ENCODE measurements at places on chromosomes 6 and 20. TPM values are rescaled to one million over a fixed set of nuclear protein-coding genes. Genes with fewer than 3 reads are reported as not detected.

DNA sequence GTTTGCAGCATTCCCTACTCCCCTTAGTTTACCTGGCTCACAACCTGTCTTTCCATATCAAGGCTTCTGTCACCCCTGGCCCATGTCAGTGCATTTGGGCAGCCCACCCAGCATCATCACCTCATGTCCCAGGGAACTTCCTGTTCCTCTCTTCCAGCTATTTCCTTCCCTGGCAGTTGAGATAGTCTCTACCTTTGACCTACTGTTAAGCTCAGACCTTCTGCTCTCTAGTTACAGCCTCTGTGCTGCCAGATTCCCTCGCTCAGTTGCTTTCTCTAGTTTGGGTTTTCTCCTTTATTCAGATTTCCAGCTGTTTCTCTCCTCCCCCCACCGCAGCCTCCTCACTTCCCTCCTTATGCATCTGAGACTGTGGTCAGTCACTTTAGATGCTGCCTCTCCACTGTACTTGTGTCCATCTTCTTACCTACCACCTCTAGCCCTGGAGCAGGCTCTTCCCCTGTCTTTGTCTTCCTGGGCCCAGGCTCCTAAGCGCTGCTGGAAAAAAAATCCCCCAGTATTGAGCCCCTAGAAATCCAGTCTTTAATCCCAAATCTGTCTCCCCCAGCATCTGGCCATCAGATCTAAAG lies 16.3 kb downstream of the PTPN1 start:
- DNase-seq, result no peak

- DNase-seq, result no peak
These were observed 1.5 kb downstream of the FAM210B start for GRCh38 chr20:56360133-56360907.

GRCh38 chr6:164195942-164196281 lies 781.4 kb downstream of the QKI start:
- no peak for DNase-seq

DNA sequence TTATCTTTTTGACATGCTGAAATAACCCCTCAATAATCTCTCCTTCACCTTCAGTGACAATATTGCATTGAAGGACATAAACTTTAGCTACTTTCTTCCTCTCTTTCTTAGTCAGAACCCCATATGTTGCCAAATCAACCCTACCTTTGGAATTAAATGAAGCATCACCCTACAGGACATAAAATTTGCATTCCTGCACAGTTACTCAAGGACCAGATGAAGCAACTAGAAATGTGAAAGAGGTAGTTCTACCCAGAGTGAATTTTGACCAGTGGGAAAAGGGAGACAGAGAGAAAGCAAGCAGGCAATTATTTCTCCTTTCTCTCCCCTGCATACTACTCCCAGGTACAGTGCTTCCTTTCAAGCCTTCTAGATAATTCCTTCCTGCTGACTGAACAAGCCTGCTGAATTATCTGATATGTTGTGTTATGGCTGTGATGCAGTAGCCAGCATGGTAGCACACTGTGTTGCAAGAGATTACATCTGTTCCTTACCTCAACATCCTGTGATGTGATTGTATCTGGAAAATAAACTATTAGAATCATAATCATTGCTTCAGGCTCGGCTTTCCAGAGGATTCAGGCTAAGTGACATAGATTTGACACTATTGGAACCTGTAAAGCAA lies 16.6 kb downstream of the TENT5A start:
- no peak for DNase-seq

Gene LAMP5
- total RNA-seq, result 0.65 TPM

DNA sequence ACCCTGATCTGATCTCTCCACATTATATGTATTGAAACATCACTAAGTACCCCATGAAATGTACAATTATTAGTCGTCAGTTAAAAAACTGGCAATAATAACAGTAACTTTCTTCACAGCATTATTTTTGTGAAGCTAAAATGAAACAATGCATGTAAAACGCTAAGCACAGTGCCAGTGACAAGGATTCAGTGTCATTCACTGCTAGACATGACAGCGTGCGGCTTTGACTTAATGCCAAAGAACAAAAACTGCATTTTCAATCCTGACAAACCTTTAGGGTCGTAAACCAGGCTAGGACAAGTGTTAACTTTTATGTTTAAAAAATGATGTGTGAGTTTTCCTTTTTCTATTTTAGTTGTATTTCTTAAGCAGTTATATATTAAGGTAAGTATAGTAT lies 8.8 kb upstream of the OPN5 start:
- no peak for DNase-seq

DNA sequence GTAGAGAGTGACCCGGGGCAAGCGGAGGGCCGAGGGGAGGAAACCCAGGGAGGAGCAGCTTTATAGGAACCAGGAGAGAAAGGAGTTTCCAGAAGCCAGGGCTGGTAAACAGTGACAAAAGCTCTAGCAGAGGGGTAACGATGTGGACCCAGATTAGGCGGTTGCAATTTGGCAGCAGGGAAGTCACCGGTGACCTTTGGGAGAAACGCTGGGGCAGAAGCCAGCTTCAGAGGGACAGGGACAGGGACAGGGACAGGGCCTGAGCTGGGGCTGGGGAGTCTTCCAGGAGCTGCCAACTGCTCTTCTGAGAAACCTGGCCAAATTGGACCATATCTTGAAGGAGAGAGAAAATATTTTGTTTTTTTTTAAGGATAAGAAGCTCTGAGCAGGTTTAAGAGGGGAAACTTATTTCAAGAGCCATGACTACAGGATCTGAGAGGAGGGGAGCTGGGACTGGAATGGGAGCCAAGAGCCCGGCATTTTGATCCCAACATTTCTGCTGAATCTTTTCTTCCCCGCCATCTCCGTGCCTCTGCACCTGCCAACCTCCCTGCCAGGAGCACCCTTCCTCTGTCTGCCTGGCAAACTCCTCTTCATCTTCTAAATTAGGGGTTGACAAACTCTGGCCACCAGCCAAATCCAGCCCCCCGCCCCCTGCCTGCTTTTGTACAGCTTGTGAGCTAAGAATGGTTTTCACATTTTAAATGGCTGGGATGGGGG lies 22.6 kb upstream of the PREX1 start:
- DNase-seq, result no peak

GRCh38 chr6:111799576-111800258 lies 73.5 kb downstream of the FYN start:
- DNase-seq, result no peak

DNA sequence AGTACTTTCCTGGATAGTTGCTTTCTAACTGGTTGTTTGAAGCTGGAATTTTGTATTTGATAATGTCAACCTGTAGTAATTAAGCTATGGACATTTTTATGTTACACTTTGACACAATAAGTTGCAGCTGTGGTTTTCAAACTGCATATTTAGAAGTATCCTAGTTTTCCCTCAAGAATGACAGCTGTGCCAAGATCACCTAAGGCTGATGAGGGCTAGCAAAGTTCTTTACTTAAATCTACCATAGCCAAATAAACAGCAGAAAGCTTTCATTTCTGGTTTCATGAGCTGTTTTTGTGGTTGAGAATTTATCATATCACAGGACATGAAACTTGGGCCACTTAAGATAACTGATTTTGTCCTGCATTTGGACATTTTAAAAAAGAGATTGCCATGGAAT lies 30.6 kb downstream of the FAM229B start:
- no peak for DNase-seq

DNA sequence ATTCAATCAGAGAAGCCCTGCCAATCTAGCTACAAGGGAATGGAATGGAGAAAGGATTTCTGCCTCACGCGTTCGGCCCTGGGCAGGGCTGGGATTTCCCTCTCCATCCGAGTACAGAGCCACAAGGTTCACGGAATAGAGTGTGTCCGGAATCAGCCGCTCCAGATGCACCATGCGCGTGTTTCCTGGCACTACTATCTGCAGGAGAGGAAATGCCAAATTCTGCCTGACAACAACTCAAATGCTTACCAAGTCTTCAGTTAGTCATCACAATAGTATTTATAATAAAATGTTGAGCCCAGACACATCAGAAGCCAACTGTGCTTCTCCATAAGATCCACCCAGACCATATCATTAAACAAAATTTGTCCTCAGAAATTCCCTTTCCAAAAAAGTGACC lies 75.1 kb downstream of the COL12A1 start:
- peak; percentile 71 for DNase-seq

Gene RGS19
- 18.7 TPM for total RNA-seq

- no peak for DNase-seq
These were observed 52.6 kb downstream of the EDN3 start for GRCh38 chr20:59352990-59353389.

DNA sequence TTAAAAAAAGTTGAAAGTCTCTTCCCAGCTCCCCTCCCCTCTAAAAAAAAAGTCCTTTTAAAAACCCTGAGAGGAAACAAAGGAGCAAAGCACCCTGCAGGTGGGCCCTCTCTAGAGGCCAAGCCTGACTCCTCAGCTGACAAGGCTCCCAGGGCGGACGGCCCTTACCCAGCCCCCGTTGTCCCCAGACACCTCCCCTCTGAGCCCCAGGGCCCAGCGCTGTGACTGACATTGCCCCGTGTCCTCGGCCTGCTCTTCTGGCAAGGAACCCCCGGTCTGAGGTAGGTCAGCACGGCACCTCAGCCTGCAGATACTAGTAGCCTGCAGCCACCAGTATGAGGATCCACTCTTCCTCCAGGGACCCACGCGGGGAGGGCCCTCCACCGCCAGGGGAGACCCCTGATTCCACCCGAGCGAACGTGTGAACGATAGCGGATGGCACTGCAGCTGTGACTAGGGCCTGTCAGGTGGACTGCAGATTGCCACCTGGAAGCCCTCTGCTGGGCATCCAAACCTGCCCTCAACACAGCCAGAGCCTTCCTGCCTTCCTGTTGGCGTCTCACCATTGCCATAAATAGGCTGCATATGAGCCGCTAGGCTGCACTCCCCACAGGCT lies 34.2 kb downstream of the FOXC1 start:
- DNase-seq, result no peak

- no peak for DNase-seq
These were observed 91.6 kb upstream of the RIPOR2 start for GRCh38 chr6:25027221-25027916.

- DNase-seq, result no peak
These were observed 15.6 kb upstream of the GCNT2 start for GRCh38 chr6:10505529-10505928.
